ENCODE measurements at places on chromosomes 5 and 9.

DNA sequence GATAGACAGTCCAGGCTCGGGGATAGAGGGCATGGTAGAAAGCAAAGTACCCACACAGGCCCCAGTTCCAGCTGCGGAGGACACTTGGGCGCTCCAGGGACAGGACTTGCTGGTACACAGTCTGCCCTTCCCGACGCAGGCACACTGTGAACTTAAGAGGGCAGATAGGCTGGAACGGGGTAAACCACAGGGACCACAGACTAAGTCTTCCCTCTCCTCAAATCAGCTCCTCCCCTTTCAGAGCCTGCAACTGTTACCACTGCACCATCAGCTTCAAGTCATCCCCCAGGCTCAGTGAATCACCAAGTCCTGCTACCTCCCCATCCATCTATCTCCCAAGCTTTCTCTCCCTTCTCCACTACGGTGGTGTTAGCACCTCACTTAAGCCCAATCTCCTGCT is 7.3 kb downstream of the GBA2 start:
- DNase-seq = no peak

DNA sequence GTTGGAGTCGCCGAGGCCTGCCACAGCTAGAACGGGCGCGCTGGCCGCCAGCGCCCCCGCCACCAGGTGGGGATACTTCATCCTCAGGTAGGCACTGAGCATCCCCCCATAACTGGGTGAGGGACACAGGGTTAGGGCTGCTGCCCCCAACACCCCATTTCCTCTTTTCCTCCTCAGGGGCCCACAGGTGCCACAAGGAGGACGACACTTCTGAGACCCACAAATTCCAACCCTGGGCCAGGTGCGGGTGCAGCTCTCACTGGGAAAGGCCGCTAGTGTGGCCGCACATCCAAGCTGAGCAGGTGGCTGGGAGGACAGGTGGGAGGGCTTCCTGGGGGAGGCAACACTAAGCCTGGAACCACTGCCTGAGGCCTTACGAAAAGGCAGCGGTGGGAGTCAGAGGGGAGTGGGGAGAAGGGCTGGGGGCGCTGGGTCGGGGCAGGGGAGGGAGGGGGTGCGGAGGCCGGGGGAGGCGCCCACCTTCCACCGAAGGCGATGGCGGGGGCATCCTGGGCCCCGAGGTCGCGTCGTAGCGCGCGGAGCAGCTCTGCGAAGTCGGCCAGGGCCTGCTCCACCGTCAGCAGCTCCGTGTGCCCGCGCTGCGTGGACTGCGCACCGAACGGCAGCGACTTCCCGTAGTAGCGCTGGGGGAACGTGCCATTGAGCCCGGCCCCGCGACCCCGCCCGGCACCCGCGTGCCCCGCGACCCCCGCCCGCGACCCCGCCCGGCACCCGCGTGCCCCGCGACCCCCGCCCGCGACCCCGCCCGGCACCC is 961 bp downstream of the DPP7 start:
- DNase-seq = no peak

DNA sequence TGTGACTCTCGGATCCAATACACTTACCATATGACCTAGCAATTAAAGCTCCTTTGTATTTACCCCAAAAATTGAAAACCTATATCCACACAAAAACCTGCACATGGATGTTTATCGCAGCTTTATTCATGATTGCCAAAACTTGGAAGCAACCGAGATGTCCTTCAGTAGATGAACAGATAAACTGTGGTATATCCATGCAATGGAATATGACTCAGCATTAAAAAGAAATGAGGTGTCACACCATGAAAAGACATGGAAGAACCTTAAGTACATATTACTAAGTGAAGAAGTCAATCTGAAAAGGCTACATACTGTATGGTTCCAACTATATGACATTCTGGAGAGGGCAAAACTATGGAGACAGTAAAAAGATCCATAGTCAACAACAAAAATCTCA is 82.0 kb upstream of the PHF24 start:
- peak; percentile 22 for DNase-seq

DNA sequence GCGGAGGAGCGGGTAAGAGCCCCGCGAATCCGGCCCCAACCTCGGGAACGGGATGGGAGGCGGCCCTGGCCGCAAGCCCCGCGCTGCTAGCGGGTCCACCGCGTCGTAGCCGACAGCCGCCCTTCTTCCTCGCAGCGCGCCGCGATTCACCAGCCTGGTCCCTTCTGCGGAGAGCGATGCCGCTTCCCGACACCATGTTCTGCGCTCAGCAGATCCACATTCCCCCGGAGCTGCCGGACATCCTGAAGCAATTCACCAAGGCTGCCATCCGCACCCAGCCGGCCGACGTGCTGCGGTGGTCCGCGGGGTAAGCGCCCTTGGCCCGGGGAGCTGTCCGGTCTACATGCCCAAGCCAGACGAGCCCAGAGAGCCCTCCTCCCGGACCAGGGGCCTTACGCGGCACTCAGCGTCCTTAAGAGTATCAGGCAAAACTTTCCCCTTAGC is 335 bp downstream of the ROPN1L start:
- no peak for DNase-seq

GRCh38 chr9:111916234-111916645 is 19.6 kb downstream of the UGCG start:
- no peak for DNase-seq

GRCh38 chr5:34041247-34041972 is 1.6 kb downstream of the C1QTNF3 start:
- DNase-seq = no peak

GRCh38 chr5:136202469-136203205 is 9.7 kb upstream of the SMIM32 start:
- no peak for DNase-seq

- DNase-seq = no peak
Measured at GRCh38 chr5:169941542-169941941, 38.8 kb downstream of the INSYN2B start.

DNA sequence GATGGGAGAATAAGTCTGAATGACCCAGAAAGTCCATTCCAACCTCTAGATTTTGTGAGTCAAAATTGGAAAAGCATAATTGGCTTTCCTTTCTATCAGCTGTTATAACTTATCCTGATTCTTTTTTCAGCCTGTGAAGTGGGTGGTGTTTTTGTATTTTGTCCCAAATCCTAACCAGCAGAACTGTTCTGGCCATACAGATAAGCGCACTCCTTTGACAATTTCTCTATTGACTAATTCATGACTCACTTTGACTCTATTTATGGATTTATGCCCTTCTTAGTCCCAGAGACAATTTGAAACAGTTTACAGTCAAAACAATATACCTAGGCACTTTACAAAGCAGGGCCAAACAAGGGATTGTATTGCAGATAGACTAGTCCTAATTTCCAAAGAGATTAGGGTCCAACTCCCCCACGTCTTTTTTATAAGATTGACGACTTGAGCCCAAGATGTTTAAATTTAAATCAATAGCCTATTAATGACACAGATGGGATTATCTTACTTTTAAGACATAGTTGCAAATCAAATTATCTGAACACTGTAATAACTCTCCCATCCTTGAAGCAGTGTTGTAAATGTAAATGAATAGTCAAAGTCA is 301.7 kb upstream of the SEMA6A start:
- no peak for DNase-seq

DNA sequence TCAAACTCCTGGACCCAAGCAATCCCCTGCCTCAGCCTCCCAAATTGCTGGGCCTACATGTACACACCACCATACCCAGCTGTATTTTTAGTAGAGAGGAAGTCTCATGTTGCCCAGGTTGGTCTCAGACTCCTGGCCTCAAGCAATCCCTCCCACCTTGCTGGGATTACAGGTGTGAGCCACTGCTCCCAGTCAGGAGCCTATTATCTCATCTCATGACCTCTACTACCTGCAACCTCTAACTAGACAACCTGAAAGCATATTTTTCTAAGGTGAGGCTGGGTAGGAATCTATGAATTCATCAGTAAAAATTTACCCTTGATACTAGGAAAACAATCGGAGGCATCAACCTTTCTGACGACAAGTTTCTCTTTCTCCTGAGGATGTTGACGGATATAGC is 10.0 kb downstream of the FAM13B start:
- no peak for DNase-seq

- DNase-seq = no peak
Measured at GRCh38 chr5:31478901-31479300, 53.0 kb downstream of the DROSHA start.

GRCh38 chr9:99244344-99245260 is 22.5 kb downstream of the SEC61B start:
- DNase-seq = no peak

DNA sequence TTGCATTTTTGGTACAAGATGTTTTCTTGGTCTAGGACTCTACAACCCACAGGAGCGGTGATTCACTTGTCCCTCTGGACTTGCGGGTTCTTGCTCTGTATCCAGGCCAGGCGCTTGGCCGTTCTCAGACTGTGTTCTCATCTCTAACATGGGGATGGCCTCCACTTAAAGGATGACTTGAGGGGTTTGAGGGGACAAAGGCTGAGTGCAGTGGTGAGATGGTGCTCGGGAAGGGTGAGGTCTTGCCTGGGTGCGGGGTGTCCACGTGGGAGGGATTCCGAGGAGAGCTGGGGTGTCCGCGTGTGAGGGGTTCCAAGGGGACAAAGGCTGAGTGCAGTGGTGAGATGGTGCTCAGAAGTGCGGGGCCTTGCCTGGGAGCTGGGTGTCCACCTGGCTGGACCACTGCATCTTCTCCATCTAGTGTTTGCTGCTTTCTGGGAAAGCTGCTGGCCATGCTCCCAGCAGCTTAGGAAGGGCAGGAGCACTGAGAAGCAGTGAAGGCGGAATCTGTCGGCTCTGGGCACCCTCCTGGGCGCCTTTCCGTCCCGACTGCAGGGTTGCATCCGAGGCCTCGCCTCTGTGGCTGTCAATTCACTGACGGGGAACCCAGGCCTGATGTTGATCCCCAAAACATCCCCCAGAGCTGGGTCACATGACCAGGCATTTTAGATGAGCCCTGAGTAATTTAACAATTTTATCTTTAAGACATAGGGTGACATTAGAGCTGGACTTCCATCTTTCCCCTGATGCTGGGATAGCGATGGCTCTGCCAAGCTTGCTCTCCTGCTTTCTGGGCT is 280.5 kb upstream of the IRX4 start:
- DNase-seq = no peak

GRCh38 chr9:83060556-83060955 is 2.4 kb downstream of the RASEF start:
- peak; percentile 8 for DNase-seq

DNA sequence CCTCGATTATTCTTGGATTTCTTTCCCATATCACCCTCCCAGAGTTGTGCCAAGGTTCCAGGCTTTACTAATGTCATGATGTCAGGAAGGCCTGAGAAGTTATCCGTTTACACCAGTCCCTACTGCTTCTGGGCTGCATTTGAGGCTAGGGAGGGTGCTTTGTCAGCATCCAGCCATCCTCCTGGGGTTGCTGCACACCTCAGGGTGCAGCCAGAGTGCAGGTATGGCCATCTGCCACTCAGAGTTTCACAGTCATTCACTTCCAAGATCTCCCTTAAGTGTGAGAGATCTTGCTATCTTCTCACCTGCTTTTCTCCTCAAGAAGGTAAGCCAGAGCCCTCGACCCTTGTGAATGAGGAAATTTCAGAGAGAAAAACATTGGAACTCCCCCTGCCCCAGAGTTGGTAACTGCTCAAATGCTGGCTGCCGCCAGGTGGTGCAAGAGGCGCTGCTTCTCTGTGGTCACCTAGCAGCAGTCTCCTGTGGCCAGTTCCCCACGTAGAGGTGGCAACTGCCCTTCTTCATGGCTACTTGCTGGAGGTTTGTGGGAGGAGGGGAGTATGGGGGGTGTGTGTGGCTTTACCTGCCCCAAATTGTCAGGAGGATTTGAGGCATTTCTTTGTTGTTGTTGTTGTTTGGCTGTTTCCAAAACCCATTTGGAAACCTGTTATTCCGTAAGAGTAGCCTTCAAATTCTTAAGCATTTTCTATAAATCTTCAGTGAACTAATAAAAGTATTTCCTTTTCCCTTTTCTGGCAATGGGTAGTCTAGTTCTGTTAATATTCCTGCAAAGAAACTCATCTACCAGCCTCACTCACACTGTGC is 259.6 kb upstream of the DMRT1 start:
- no peak for DNase-seq

DNA sequence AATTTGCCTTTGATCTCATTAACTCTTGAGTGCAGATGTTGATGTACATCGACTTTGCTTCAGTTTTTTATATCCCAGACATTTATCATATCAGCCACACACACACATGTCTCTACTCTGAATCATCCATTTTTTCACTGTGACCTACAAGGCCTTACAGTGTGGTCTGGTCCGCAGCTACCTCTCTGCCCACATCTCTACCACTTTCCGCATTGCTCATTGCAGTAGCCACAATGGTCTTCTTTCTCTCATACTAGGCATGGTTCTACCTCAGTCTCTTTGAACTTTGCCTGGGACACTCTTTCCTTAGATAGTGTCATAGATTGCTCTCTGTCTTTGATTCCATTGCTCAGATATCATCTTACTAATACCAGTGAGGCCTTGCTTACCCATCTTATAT is 87.9 kb upstream of the FSD1L start:
- DNase-seq = peak; percentile 81

- no peak for DNase-seq
Measured at GRCh38 chr9:136640171-136641111, 22.3 kb upstream of the EGFL7 start.

- DNase-seq = peak; percentile 96
Measured at GRCh38 chr5:141560725-141561483, 57.9 kb downstream of the DIAPH1 start.

DNA sequence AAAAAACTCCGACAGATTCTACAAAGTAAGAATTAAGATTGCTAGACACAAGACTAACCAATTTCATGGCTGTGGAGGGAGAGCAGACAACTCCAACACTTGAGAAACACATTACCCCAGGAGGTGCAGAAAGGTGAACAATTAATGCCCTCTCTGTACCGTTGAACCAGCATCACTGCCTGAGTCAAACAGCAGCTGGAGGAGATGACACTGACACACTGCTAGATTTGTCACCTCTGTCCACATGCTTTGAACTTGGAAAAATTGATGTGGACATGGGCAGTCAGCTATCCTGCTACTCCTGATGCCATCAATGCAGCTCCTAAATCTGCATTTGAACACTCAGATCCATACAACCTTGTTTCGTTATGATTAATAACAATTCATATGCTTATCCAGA is 51.7 kb downstream of the GPBP1 start:
- DNase-seq = no peak
